ENCODE measurements at places on chromosomes 2 and 18.

GRCh38 chr2:64985447-64985846, 3.8 kb upstream of the SLC1A4 start:
- DNase-seq, result no peak

DNA sequence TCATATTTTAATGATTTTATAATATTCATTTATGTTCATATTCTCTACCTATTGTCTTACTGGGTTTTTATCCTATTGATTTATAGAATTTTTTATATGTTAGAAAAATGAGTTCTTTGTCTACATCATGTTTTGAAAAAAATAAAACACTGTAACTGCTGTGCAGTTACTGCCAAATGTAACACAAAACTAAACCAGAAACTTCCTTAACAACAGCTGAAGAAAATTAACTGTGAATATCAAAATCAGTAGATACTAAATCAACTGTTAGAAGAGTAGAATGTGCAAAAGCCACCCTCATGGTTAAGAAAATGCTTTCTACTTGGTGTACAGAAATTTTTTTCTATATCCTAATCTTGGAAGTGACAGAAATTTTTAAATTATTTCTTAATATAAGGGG, 69.5 kb downstream of the PTRHD1 start:
- no peak for DNase-seq

- no peak for DNase-seq
Observed at GRCh38 chr18:39602131-39602530, 2036.5 kb upstream of the CELF4 start.

GRCh38 chr2:23435250-23436035, 50.5 kb downstream of the KLHL29 start:
- DNase-seq, result no peak

DNA sequence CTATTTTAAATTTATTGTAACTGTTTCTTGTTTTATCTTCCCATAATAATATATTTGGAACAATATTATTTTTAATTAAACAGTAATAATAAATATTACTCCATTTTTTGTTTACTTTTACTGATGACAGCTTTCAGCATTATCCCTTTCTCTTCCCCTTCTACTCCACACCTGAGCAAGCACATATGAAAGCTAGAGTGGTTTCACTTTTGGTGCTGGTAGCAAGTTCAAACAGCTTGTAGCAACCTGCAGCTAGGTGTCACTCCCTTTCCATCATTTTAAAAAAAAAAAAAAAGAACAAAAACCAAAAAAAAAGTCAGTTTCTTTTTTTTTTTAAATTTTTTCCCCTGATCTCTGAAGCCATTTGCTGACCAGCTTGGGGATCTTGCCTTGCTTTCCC, 801.8 kb downstream of the CCDC85A start:
- no peak for DNase-seq

DNA sequence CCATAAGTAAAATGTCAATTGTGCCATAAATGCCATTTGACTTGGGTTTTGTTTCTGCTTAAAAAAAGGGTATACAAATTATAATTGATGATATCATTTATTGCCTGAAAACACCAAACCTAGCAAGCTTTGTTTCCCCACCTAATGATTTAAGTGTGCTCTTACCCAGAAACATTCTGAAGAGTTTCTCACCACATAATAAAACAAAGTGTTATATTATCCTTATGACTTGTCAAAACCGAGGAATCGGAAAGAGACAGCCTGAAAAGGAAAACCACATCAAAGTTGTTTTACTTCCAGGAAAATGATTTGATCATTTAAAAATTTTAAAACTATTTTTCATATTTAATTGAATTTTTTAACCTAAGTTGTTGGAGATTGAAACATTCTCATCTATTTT, 170.5 kb upstream of the SLC39A10 start:
- no peak for DNase-seq

DNA sequence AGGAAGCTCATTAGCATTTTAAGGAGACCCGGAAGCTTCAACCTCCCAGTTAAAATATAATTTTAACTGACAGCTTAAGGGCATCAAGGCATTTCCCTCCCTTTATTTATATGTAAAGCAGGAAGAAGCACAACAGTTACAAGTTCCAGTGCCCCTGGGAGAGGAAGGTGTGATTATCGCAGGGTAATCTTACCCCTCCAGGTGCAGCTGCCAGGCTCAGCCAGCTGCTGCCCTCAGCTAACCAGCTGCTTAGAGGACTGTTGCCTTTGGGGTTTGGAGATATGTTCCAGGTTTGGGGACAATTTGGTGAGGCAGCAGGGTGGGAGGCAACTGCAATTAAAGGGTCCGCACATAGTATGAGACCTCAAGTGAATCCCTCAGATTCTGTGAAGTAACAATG, 55.3 kb upstream of the SETBP1 start:
- DNase-seq, result no peak

DNA sequence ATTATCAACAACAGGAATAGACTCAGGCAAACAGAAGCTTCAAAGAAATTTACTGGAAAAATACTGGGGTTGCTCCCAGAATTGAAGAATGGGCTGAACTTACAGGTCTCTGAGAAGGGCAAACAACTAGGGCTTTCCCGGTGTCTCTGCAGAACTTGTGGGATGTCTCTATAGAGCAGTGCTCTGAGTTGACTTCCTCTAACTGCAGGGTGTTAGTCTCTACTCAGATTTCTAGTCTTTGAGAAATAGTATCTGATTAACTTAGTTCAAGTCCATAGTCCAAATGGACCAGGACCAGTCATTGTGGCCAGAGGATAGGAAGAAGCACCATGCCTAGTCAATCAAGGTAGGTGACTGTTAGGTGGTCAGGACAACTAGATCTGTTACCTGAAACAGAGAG, 45.8 kb downstream of the LIMS1 start:
- DNase-seq, result no peak

GRCh38 chr18:7926526-7926925, 359.4 kb downstream of the PTPRM start:
- no peak for DNase-seq

GRCh38 chr2:106147665-106148064, 46.4 kb downstream of the UXS1 start:
- DNase-seq, result no peak

- no peak for DNase-seq
Observed at GRCh38 chr18:58190842-58191530, 147.0 kb downstream of the NEDD4L start.

DNA sequence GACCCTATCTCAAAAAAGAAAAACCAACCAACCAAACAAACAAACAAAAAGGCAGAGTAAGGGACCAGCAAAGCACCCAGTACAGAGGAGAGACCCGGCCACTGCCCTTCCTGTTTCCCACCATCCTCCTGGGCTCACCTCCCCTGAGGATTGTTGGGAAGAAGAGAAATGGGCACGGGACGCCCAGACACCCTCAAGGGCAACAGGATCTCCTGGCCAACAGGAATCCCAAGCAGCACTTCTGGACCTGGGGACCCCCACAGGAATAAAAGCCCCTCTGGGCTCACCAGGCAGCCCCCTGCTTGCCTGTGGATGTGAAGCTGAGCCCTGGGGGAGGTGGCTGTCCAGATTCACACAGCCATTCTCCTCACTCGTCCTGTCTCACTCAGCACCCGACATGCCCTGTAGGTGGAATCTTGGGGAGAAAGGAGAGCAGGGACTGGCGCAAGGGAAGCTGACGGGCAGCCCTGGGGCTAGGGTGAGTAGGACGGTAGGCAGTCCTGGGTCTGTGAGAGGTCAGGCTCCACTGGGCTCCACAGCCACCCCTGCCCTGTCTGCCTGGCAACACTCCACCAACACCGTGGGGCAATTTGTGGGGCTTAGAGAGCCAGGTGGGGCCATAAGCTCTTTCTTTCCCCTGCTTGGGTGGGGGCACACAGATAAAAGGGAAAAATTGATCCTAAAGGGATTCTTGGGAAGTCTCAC, 18.0 kb downstream of the KLF11 start:
- DNase-seq, result no peak

- no peak for DNase-seq
Observed at GRCh38 chr2:229652796-229653195, 61.6 kb downstream of the DNER start.

- no peak for DNase-seq
Observed at GRCh38 chr2:52135235-52135634, 1103.3 kb upstream of the NRXN1 start.

DNA sequence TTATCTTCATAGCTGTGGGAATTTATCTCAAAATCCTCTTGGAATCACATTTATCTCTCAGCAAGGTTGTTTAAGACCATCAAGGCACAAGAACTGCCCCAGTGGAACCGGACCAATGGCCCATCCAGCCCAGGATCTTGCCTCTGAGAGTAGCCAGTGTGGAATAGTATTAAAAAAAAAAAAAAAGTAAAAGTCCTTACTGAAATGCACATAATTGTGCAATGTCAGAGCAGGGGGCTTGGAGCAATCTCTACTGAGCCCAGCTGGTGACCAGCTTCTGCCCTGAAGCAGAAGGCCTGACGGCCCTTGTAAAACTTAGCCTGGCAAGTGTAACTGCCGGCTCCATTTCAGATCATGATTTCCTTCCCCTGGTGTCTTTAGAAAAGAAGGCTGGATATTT, 355.6 kb upstream of the PIK3C3 start:
- no peak for DNase-seq

- DNase-seq, result no peak
Observed at GRCh38 chr2:75336451-75336850, 137.1 kb upstream of the TACR1 start.

DNA sequence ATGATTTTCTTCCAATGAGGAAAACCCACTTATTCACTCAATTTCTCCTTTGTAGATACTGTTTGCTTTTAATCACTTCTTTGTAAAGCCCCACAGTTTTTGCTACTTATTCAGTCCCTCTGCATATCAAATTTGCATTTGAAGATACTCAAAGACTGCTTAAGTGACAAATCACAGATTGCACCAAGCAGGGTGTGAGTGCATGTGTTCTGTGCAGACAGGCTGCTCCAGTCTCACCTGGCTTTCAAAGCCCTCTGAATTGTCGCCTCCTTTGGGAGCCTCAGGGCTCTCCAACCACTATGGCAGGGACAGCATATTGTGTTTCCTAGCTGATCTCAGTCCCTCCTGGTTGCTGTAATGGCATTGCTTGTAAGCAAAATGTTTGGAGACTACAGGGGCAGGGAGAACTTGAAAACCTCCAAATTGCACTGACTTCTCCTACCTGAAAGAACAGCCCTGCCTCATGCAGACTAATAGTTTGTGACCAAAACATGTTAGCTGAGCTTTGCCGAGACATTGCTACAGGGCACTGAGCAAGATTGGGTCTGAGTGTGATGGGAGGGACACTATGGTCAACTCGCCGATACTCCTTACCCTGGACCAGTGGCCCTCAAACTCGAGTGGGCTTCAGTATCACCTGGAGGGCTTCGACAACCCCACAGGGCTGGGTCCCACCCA, 96.8 kb downstream of the POLE4 start:
- no peak for DNase-seq

DNA sequence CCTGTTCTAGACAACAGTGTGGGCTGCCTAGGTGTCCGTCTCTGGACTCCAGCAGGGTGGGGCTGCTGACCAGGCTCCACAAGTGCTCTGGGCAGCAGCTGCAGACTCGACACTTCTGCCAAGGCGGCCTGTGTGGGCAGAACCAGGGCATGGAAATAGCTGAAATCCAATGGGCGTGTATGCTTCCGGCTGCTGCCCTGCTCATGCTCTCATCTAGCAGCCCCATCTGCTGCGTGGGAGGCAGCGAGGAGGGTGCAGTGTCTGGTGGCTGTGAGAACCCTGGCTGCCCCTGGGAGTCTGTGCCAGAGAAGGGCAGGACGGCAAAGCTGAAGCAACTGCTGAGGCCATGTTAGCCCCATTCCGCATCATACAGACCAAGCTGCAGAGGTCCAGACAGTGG, 174.9 kb downstream of the SOX11 start:
- no peak for DNase-seq

GRCh38 chr2:46735108-46735691, 180.4 kb downstream of the MCFD2 start:
- DNase-seq, result no peak

DNA sequence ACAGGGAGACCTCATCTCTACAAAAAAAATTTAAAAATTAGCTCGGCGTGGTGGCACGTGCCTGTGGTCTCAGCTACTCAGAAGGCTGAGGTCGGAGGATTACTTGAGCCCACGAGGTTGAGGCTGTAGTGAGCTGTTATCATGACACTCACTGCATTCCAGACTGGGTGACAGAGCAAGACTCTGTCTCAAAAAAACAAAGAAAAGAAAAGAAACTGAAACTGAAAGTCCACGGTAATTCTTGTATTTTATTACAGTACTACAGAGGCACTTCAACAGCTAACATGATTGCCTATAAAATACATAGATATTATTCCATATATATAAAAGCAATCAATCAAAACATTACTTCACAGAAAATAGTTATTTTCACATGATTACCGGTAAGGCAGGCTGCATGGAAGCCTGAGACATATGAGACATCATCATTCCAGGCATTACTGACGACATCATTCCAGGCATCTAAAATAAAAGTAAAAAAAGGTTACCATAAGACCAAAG, 23.1 kb downstream of the PRPF40A start:
- peak; percentile 30 for DNase-seq

DNA sequence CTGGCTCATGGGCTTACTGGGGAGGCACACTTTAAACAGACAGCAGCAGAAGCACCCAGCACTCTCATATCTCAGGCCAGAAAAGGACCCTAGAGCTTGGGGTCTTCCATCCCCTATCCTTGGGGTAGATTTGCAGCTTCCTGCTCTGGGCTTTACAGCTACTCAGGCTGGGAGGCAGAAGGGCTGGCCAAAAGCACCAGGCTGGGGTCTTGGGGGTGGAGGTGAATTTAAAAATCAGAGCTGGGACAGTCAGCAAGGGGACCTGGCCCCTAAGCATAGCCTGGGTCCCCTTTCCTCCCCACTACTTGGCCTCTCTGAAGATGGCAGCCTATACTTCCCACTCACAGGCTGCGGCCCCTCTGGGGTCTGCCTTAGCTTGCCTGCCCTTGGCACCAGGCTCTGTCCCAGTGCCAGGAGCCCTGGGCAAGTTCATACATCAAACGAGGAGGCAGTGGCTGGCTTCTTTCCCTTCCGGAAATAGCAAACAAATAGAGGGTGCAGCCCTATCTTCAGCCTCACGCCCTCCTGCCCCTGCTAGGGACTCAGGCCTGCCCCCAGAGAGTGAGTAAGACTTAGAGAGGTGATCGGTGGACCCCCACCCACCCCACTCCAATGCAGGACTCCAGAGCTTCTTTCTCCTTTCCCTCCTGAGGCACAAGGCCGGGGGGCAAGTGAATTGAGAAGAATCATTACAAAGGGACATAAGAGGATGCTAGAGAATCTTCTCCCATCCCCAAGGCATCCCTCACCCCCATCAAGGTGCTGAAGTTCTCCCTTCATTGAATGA, 26.0 kb upstream of the TNS1 start:
- DNase-seq, result no peak

- DNase-seq, result no peak
Observed at GRCh38 chr2:223688094-223688835, 86.1 kb upstream of the SCG2 start.

GRCh38 chr2:158321264-158321663, 135.3 kb downstream of the CCDC148 start:
- DNase-seq, result peak; percentile 4

- DNase-seq, result no peak
Observed at GRCh38 chr18:27582760-27583412, 397.8 kb upstream of the CHST9 start.

GRCh38 chr2:145759228-145759915, 1239.5 kb upstream of the ZEB2 start:
- no peak for DNase-seq

DNA sequence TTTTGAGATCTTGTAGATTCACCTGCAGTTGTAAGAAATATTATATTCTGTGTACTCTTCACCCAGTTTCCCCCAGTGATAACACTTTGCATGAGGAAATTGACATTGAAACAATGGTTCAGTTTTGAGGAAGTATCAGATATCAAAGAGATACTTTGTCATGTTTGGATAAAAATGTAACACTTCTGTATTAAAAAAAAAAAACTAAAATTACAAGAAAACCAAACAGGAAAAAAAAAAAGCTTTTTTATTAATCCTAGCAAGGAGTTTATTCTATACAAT, 204.0 kb downstream of the ARL4C start:
- DNase-seq, result no peak

All from AG08395 (cell line).